ENCODE measurements at places on chromosomes 4 and X.

GRCh38 chr4:77579406-77580076 is 26.1 kb upstream of the CXCL13 start:
- DNase-seq, result no peak

DNA sequence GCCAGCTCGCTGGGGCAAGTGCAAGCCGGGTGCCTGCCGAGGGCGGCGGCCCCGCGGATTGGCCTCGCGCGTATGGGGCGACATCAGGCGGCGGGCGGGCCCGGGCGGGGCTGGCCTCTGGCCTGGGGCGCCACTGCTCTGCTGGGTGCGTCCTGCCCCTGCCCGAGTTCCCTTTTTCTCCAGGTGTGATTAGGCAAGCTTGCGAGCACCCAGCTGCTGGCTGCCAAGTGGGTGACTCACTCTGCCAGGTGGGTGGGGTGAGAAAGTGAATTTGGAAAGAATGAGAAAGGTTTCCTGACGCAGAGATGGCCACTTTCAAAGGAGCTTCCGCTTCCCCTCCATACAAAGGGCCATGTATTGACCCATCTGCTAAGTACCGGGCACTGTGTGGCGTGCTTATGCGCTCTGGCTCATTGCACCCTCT is 32.5 kb downstream of the FGFBP1 start:
- no peak for DNase-seq

- no peak for DNase-seq
Observed at GRCh38 chr4:32268863-32269262, 1548.7 kb downstream of the PCDH7 start.

DNA sequence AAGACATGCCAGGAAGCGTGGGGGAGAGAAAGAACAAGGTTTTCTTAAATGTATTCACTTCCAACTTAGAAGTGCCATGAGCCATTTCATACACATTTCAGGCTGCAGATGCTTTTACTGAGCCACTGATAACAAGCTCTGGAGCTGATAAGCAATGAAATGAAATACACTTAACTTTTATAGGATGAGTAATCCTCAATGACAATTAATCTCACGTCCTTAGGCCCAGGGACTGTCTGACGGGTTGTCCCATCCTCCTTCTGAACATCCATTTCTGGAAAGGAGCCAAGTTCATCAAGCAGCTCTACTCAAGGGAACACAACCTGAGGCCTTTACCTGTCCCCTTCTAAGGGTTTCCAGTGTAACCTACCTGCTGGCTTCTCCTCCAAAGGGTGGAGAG is 121.2 kb downstream of the PARM1 start:
- DNase-seq, result no peak

- no peak for DNase-seq
Observed at GRCh38 chr4:144451766-144452450, 194.0 kb upstream of the HHIP start.
